ENCODE measurements at places on chromosomes 2 and 18.

DNA sequence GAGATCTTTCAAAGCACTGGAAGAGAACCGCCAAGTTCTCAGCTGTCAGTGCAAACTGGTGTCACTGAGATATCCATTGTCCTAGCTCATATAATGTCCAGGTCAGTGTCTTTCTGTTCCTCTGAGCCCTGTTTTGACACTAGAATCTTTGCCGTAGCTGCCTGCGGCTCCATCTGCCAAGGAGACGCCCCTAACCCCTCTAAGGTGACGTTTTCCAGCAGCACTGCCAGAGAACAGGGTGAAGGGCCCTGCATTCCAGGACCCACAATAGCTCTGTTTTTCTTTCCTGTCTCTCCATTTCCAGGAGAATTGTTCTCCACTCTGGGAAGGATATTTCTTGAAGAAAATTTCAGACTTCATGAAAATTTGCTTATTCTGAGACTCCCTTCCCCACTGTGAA lies 181.7 kb upstream of the SLC39A10 start:
- DNase-seq, result no peak

GRCh38 chr2:49029406-49029805 lies 124.9 kb downstream of the FSHR start:
- no peak for DNase-seq

GRCh38 chr2:15712551-15713342 lies 121.1 kb downstream of the DDX1 start:
- DNase-seq, result no peak

DNA sequence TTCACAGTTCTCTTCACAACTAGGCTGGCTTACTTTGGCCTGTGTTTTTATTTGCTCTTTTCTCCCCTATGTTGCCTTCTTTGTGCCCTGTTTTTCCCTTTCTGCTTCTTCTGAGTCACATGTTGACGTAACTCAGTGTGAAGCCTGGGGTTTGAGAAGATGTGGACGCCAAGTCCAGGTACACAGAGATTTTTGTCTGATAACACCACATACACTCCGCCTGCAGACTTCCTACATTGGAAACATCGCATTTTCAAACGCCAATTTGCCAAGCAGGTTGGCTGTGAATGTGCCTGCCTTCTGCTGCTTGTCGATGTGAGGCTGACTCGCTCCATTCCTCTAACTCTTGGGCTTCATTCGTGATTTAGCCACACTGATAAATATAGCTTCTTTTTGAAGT lies 62.6 kb upstream of the FN1 start:
- no peak for DNase-seq

DNA sequence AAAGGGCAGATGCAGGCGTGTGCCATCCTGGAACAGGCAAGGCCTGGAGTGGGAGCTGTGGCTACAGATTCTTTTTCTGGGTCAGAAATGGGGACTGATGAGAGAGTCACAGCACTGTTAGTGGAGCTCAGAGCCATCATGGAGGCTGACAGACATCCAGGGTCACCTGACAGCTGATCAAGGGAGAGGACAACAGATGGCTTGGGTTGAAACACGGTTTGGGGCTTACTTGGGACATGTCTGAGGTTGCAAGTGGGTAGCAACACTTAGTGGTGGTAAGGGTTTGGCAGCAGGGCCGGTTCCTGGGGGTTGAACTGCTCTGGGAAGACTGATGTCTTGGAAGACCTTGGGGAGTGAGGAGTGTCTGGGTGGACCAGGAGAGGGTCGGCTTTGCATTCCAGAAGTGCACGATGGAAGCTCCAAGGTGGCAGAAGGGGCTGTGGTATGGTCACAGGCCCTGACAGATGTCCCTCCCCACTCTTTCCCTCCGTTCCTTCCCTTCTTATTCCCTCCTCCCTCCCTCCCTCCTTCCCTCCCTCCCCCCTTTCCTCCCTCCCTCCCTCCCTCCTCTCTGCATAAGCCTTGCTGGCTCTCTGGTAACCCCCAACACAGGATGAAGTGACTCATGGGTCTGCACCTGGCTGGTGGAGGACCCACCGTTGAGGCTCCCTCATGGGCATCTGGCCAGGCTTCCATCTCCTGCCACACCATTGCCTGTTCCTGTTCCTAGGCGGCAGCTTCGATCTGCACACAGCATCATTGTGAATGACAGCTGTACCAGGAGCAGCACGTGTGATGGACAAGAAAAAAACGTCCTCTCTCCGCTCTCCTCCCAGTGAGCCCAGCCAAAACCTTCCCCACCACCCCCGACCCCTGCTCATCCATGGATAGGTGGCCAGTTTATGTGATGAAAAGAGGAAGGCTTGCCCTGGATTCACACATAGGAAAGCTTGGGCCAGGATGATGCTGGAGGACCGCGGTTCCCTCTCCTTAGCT lies 63.8 kb upstream of the RPL31 start:
- no peak for DNase-seq

GRCh38 chr2:190119257-190119656 lies 56.7 kb upstream of the MSTN start:
- no peak for DNase-seq

DNA sequence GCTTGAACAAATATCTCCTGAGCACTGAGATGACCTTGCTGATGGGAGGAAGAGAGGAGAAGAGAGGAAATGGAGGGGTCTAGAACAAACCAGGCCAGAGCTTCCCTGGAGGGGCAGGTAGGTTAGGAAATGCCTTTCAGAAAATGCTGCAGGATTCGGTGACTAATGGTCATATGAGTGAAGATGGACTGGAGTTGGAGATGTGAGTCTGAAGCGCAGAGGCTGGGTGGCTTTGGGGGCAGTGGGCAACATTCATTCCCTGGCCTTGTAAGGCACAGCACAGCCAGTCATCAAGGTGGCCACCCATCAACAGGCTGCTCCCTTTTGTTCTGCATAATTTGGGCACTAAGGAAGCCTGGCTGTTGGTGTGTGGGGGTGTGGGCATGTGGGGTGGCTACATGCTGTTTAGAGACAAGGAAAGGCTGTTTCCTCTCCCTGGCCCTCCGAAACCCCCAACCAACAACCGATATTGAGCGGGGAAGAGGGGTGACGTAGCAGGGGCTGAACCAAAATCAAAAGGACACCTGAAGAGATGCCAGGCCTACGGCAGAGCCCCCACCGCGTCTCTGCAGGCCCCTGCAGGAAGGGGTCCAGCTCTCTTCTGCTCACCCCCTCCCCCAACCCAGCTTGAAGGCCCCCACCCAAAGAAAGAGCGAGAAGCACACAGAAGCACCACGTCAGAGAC lies 1.5 kb downstream of the SLC30A3 start:
- no peak for DNase-seq

GRCh38 chr2:144151405-144151804 lies 368.5 kb downstream of the ZEB2 start:
- DNase-seq, result no peak

DNA sequence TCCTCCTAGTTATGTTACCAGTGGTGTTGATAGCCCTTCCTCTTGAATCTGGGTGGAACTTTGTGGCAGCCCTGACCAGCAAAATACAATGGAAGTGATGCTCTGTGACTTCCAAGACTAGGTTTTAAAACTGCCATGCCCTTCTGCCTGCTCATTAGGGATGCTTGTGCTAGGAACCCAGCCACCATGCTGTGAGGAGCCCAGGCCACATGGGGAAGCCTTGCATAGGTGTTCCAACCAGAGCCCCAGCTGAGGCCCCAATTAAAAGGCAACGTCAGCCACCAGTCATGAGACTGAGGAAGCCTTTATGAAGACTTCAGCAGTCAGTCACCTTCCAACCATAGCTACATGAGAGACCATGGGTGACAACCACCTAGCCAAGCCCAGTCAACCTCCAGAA lies 14.0 kb upstream of the MAPRE2 start:
- DNase-seq, result no peak

- no peak for DNase-seq
Observed at GRCh38 chr2:209614690-209615369, 156.8 kb upstream of the UNC80 start.

DNA sequence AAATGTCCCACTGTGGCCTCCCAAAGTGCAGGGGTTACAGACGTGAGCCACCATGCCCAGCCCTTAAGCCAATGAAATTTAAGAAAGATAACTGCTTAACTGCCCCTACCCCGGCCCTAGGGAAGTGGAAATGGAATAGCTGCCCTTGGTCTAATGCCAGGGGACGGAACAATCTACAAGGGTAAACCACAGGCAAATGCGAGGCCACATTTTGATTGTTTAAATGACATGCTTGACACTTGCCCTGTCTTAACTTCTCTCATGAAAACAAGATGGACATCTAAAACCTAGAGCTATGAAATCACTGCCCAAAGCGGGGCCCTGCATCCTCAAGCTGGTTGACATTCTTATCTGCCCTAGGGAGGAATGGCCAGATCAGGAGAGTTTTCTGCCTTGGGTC lies 5.5 kb upstream of the ITSN2 start:
- DNase-seq, result no peak

- peak; percentile 79 for DNase-seq
Observed at GRCh38 chr2:219218732-219219701, at the start of gene ABCB6. ABCB6 (minus strand) TSS chr2:219218958; CDS start chr2:219218673, 285 bp downstream.

- no peak for DNase-seq
Observed at GRCh38 chr2:63257473-63257872, 206.8 kb downstream of the OTX1 start.

- DNase-seq, result no peak
Observed at GRCh38 chr2:46770622-46771021, 145.0 kb downstream of the MCFD2 start.

DNA sequence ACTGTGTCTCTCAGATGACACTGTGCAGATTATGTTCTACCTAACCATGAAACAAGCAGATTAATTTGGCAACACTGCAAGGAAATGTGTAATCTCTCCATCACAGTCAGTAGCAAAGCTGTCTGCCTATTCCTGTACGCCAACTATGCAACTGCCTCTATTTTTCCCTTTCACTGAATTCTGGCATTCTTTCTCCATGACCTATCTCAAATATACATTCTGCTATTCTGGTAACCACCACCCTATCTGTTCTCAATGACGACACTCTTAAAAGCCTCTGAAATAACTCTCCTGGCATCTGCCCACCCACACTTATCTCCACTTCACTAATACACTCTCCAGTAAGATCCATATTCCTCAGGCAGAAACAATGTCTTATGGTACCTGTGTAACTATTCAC lies 78.7 kb downstream of the ABCA12 start:
- DNase-seq, result no peak

DNA sequence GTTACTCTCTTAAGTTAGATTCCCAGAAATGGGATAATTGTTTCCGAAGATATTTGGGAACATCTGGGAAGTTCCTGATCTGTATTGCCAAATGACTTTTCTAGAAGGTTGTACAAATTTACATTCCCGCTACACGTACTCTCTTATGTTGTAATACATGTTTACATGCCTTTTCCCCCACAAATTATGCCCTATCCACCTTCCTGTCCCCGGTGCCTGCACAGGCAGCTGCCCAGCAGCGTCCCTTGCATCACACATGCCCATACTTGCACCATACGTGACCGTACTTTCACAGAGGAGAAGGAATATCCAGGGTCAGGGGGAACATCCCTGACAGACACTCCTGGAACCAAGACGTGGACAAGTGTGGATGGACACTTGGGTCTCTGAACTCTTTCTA lies 24.2 kb upstream of the KLF11 start:
- no peak for DNase-seq

DNA sequence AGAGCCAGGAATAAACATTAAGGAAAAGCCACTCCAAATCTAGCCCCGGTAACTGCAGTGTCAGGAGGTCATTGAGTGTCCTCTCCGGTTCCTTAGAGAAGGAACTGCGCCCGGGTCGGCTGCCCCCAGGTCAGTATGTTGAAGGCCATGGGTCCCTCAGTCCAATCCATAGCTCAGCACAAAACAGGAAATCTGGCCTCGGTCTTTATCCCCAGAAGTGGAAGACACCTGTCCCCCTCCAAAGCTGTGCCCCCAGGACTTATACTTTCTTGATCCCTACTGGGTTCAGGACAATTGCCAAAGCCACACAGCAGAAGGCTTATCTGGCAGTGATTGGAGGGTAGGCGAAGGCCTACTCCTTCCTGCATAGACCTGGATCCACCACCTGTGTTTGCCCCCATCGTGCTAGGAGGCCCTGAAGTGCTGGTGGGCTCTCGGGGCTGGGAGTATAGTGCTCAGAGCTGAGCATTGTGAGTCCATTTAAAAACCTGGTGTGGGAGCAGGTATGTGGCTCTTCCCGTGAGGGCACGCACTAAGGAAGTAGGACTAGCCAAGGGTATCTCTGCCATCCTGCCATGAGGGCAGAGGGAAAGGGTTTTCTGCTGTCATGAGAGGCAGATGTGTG lies 178.6 kb downstream of the SEPTIN10 start:
- DNase-seq, result no peak

DNA sequence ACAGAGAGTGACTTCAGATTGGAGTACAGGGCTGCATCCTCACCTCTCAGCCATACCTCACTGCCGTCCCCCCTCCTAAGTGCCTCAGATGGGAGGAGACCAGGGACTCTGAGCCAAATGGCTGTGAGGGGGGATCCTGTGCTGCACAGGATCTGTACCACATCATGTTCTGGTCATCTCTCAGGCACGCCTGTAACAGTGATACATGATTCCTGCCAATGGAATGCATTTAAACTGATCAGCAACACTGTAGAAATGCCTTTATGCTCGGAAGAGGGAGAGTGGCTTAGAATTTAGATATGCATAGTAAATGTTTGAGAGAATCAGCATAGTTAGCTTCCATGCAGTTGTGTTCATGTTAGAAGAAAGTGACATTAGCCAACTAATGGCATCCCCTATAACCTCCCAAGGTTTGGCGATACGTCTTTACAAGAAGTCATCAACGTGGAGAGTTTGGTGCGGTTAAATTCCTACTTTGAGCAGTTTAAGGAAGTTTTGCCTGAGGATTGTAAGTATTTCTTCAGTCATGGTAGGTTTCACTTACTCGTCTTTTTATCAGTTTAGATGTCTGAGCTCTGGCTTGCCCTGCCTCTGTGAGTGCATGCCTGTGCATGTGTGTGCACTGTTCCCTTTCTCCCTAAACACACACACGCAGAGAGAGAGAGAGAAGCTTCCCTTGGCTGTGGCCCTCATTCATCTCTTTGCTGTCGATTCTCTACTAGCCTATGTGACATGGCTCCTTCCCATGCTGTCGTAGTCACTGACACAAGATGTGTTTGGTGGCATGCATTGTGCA lies 40.0 kb downstream of the COA5 start:
- DNase-seq, result no peak

- no peak for DNase-seq
Observed at GRCh38 chr18:13386891-13387801, 168.6 kb downstream of the LDLRAD4 start.

DNA sequence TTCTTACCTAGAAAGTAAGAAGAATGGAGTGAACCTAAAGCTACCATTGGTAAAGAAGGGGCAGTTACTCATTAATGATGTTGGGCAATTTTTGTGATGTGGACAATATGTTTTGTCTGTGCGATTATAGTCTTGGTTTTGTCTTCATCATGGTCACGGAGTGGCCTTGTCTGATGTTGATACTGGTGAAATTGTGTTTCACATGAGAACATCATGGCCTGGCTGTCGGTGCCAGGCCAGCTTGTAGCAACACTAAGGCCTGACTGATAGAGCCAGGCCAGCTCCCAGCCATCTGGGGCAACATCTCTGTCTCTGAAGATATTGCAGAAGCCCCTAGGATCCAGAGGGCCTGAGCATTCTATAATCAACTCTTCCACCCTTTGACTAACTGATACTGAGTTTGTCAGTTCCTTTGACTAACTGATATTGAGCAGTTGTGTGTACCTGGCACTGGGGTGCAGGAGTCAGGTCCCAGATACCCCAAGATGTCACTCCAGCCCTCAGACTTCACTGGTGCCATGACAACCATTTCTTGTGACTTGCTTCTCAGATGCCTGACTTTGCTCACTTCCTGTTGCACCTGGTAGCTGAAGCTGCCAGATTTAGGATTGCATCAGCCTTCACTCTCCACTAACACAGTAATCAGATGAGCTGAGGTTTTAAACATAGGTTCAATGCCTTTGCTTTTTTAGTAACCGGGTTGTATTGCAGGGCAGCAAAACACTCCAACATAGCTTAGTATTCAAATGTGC lies 62.5 kb downstream of the RPIA start:
- DNase-seq, result no peak
